ENCODE measurements at places on chromosomes 2 and 18.
A peak's percentile ranks its signal among the peaks of the same experiment; 100 is the strongest.

GRCh38 chr2:56025469-56026193 is 102.0 kb upstream of the EFEMP1 start:
- no peak for DNase-seq

- DNase-seq = no peak
Observed at GRCh38 chr2:113840518-113840917, 49.4 kb upstream of the ACTR3 start.

DNA sequence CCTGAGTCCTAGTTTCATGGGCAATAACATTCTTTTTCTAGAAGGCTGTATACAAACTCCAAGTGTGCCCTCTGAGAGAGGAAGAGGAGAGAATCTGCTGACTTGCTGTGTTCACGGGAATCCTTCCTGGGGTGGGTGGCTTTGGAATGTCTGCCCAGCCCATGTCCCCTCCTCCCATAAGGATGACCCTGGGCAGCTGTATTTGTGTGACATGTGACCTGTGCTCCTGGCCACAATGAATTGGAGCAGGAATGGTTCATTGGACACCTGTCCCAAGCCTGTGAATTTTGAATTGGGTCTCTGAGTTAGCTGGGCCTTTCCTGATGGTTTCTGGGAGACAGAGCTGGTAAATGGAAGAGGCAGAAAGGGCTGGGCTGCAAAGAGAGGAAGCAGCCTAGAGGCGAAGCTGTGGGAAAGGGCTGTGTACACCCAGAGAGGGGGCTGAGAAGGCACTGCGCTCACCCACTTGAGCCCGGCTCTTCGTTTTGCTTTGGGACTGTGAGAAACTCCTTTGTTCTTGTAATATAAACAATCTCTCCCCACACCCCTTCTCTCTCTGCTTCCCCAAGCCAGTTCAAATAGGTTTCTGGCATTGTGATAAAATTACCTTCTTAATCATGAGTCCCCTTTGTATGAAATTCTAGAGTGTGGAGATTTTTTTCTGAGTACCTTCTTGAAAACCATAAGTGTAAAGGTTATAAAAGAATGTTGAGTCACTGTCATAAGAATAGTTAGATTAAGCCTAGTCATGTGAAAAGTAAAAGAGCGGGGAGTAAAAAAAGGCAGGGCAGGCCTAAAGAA is 49.8 kb downstream of the SLC4A5 start:
- no peak for DNase-seq

DNA sequence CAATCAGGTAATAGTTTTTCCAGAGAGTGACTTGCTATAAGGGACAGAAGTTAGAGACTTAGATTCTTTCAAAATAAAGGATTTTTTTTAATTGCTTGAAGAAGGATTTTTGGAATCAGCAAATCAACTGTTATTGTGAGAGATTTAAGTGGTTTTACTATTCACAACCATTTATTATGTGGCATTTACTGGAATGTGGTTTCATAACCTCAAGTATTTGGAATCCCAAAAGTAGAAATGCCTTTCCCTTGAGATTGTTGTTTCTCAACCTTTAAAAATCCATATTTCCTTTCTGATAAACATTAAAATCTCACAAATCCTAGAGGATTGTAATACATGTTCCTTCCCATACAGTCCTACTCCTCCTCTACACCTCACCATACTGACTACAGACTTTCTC is 5.0 kb downstream of the TANK start:
- DNase-seq = no peak

DNA sequence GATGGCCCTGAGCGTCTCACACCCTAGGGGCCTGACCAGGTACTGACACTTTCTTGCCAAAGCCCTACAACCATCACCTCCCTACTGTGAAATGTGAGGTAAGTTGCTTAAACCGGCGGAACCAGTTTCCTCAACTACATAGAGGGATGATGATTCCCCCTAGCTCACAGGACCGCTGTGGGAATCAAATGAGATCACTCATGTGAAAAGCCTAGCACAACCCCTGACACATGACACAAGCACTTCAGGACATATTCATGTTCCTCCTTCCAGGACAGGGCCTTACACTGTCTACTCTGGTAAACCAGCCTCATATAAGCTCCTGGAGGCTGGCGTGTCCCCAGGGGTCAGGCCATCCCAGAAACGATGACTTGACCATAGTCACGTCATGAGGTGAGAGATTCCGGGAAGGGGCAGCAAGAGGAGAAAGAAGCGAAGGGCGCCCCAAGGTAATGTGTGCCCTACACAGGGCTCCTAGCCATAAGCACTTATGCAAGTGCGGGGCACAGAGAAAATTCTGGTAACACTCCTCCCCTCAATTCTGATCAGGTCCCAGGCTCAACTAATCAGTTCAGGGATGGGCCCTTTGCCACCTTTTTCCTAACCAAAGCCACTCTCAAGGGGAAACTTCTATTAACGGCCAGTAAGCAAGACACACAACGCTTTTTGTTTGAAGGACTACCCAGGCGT is 49.5 kb downstream of the C2orf42 start:
- peak; percentile 78 for DNase-seq

DNA sequence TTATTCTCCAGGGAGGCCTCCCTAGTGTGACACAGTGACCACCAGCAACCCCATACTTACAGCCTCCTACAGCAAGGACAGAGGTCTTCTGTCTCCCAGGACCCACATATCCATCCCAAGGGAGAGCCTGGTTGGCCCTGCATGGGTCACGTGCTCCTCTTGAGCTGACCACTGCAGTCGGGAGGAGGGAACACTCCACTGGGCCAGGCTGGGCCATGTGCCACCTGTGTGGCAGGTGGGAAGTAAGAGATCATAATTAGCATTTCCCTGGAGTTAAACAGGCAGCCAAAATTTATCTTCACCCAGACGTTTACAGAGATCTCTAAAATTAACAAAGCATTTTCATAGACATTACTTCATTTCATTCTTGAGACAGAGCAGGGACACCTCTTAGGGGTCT is 33.4 kb upstream of the MLPH start:
- DNase-seq = no peak

- DNase-seq = no peak
Observed at GRCh38 chr2:228180181-228181097, 1.0 kb downstream of the SPHKAP start.

DNA sequence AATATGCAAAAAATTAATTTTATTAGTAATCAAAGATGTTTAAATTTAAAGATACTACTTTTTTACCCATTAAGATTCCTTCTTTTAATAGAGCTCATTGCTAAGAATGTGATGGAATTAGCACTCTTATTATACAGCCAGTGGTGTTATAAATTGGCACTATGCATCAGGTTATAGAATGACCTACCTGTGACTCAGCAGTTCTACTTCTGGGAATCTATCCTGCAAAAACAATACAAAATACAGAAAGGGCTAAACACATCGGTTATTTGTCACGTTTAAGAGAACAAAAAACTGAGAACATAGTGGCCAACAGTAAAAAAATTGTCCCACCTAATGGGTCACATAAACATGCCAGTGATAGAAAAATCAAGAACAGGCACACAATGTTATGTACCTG is 9.4 kb upstream of the ADD2 start:
- DNase-seq = no peak

- no peak for DNase-seq
Observed at GRCh38 chr2:35081001-35081621, 1274.5 kb upstream of the CRIM1 start.

DNA sequence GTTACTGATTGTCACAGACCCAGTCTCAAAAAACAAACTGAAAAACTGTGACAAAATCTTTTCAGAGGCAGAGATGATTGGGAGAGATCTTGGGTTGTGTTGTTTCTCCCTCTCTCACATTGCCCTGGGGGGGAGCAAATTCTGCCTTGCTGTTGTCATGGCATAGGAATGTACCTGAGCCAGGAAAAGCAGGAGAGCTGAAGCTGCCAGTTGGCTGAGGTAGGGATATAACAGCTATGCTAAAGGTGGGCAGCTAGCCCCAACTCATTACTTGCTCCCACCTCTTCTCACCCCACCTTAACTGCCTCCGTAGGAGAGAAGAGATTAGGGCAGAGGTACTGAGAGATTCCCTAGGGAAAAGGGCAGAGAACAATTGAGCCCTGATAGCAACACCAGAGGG is 299.3 kb downstream of the OSR1 start:
- DNase-seq = no peak

- no peak for DNase-seq
Observed at GRCh38 chr18:45481821-45482220, 133.5 kb upstream of the SLC14A2 start.

- no peak for DNase-seq
Observed at GRCh38 chr2:178237488-178238153, 43.3 kb downstream of the OSBPL6 start.
